Activated T-helper 1 cell treated with Interleukin-2 at 50 U/mL for 16 hours (primary cell): ENCODE measurements at places on chromosomes 3 and 15.

GRCh38 chr3:120796976-120797375 is 54.4 kb downstream of the GTF2E1 start:
- DNase-seq, result no peak

DNA sequence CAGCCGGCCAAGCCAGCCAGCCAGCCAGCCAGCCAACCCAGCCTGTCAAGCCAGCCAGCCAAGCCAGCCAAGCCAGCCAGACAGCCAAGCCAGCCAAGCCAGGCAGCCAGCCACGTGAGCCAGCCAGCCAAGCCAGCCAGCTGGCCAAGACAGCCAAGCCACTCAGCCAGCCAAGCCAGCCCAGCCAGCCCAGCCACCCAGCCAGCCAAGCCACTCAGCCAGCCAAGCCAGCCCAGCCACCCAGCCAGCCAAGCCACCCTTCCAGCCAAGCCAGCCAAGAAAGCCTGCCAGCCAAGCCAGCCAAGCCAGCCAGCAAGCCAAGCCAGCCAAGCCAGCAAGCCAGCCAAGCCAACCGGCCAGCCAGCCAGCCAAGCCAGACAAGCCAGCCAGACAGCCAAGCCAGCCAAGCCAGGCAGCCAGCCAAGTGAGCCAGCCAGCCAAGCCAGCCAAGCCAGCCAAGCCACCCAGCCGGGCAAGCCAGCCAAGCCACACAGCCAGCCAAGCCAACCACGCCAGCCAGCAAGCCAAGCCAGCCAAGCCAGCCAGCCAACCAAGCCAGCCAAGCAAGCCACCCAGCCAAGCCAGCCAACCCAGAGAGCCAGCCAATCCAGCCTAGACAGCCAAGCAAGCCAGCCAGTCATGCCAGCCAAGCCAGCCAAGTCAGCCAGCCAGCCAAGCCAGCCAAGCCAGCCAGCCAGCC is 199.5 kb downstream of the GOLGA6L6 start:
- DNase-seq, result no peak

DNA sequence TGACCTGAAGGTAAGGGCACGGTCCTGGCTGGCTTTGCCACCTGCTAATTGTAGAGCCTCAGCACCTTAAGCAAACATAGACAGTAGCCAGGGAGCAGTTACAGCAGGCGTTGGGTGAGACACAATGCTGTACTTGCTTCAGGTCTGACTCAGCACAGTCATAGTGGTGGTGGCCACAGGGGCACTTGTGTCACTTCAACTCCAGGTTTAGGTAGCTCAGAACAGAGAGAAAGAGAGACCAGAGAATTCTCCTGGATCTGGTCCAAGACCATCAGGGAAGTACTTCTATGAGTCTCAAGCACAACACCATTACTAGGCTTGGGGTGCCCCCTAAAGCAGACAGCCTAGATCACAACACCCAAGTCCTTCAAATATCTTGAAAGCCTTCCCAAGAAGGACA is 204.4 kb downstream of the OTOL1 start:
- no peak for DNase-seq

DNA sequence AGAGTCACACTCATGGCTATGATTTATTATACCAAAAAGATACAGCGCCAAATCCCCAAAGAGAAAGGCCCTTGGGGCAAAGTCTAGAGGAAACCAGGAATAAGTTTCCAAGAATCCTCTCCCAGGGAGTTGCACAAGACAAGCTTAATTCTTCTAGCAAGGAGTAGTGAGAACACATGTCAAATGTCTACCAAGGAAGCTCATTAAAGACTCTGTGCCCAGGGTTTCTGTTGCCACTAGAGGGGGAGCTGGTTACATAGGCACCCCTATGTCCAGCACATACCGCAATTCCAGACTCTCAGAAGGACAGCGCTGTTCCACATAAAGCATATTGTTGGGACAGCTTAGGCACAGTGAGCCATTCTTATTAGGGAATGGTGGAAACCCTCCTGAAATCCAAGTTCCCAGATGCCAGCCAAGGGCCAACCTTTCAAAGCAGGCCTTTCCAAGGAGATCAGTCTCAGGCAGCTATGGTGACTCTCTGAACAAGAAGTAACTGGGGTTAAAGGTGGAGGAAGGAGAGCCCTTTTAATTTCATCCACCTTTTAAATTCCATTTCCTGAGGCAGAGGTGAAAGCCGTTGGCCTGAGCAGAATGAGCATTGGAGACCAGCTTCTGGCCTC is 194.2 kb downstream of the UACA start:
- DNase-seq, result no peak

- DNase-seq, result no peak
Measured at GRCh38 chr3:146124126-146124801, 36.7 kb downstream of the PLOD2 start.

GRCh38 chr3:159761848-159762635 is 226.6 kb upstream of the IL12A start:
- no peak for DNase-seq

- DNase-seq, result no peak
Measured at GRCh38 chr15:71687902-71688508, 122.3 kb upstream of the NR2E3 start.
